ENCODE measurements at places on chromosomes 13 and 19.

DNA sequence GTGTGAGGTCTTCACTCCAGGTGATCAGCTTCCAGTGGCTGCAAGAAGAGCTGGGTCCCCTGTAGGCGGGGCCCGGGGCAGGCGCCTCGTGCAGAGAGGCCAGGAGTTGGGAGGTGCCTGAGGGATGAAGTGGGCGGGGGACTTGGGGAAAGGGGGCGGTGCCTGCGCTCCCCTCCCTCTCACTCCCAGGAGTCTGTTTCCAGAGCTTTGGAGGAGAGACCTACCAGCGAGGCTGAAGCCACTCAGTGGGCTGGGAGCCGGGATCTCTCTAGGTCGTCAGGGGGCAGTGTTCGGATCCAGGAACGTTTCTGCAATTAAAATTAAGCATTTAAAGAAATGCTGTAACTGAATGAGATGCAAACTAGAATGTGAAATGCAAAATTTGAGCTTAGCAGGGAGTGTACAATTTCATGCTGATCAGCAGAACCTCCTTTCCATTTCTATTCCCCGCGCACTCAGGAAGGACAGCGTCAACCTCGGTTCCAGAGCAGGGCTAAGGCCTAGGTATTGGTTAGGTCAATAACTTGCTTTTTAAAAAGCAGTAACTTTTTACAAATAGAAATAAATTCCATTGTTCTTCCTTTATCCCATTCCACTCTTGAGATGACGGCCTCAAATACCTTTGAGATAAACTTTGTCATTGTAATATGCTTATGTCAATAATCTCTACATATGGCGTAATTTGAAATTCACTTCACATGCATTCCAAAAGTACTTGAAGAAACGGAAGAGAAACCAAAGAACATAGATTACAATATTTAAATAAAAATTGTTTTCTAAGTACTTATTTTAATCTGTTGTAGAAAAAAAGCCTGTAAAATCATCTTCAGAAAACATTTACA, 11.6 kb downstream of the ZNF160 start:
- no peak for DNase-seq

- DNase-seq, result no peak
Measured at GRCh38 chr19:13053238-13053637, 49.4 kb downstream of the LYL1 start.

GRCh38 chr13:38385153-38385891, 35.7 kb downstream of the UFM1 start:
- DNase-seq, result no peak

DNA sequence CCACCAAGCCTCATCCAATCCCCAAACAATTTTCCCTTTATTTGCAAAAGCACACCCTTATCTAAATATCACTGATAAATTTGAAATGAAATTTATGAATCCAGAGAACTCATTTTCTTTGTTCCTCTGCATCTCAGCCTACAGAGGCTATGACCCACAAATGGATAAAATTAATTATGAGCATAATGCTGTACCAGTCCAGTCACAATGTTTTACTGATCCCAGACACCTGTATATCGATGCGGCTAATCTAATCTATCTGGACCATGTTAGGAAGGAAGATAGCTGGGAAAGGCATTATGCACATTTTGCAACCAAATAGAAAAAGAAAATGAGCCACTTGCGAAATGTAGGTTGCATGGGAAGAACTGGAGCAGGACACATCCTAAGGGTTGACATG, 150.0 kb downstream of the FGF14 start:
- DNase-seq, result no peak

GRCh38 chr19:8469613-8470368, 25.0 kb downstream of the HNRNPM start:
- no peak for DNase-seq

GRCh38 chr19:46404055-46404752, 9.2 kb downstream of the CCDC8 start:
- no peak for DNase-seq

DNA sequence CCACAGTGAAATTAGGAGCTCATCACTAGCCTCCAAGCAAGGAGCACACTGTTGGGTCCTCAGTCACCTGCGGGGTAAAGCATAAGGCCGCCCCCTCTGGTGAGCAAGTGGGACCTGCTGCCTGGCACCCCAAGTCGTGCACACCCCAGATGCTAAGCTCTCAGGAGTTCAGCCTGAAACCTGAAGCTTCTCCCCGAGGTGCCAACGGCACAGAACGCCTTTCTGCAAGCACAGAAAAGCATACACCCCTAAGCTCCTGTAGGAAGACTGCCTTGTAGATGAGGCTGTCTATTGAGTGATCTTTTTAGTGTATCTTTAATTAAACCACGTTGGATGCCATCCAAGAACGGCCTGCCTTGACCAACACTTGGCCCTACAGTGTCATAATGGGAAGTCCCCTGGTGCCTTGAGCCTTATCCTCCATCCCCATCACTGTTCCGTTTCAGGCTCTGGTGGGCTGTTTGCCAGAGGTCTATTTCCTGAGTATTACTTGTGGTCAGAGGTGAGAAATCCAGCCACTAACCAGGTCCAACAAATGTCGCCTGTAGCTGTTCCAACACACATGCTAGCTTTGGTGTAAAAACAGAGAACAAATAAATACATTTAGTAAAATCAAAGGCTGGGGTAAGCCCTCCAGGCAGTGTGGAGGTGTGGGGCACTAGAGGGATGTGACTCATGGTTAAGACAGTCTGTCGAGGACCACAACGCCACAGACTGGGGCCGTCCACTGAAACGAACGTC, 44.8 kb downstream of the C13orf42 start:
- DNase-seq, result no peak
